ENCODE measurements at places on chromosomes 16 and 17.
A peak's percentile ranks its signal among the peaks of the same experiment; 100 is the strongest.

DNA sequence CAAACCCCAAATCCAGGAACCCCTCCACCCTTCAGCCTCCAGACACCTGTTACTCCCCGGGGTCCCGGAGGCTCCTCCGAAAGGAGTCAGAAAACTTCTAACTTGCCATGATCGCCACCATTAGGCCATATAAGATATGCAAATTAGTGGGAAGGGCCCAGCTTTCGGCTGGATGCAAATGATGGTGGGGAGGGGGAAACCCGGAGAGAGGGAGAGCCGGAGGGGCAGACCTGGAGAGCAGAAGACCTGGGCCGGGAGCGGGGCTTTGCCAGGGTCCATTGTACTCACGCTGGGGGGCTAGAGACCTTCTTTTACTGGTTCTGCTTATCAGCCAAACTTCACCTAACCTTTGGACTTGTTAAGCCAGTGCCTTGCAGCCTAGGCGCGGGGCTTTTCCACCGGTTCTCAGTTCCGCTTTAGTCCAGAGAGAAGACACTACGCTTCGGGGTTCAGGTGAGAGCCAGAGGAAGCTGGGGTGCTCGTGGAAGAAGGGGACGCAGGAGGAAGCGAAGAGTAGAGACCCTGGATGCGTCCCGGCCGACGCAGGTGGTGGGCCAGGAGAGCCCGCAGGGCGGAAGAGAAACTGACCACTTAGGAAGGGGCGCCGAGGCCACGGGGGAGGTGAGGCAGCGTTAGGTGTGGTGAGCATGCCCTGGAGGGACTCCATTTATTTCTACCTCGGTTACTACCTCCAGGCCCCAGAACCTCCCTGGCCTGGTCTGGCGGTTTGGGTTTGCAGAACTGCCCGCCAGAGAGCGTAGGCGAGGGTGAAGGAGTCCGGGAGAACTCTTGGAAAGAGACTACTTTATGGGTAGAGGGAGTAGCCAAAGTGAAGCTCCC is at the start of gene HNF1B:
TSS of gene HNF1B (minus strand) at position 99 of the 840 bp plus-strand sequence. CDS start 175 bp downstream, outside the sequence.
- peak; percentile 82 for DNase-seq

DNA sequence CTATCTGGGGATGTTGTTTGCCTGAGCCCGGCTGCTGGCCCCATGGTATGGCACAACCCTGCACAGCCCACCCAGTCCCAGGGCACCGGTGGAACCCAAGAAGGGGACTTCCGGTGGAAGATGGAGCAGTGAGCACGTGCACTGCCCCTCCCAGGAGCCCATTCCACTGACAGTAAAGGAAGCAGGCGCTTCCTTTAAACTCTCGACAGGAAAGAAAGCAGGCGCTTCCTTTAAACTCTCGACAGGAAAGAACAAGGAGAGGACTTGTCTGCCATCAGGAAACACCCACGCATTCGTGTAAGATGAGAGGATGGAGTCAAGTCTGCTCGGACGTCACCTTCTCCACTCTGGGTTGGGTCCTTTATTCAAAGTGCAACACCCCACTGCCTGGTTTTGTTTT is 53.7 kb downstream of the IL21R start:
- no peak for DNase-seq

DNA sequence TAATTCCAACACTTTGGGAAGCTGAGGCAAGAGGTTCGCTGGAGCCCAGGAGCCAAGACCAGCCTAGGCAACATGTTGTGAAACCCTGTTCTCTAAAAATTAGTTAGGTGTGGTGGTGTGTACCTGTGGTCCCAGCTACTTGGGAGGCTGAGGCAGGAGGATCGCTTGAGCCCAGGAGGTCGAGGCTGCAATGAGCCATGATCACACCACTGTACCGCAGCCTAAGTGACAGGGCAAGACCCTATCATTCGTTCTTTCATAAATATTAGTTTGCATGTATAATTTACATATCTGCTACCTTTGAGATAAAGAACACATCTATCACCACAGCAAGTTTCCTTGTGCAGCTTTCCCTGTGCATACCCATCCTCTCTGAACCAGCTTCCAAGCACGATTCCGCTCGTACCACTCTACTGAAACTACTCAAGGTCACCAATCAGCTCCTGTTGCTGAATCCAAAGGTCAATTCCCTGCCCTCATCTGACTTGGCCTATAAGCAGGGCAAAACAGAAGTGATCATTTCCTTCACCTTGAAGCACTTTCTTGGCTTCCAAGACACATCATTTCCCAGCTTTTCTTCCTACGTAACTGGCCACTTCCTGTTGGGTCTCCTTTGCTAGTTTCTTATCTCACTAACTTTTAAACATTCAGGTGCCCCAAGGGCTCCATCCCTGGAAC is 49.1 kb downstream of the GRB2 start:
- no peak for DNase-seq

- no peak for DNase-seq
Measured at GRCh38 chr17:7484919-7485377, 782 bp downstream of the POLR2A start.

GRCh38 chr16:81831722-81832126 is 52.6 kb downstream of the PLCG2 start:
- no peak for DNase-seq

- no peak for DNase-seq
Measured at GRCh38 chr16:16029431-16030011, 80.1 kb downstream of the ABCC1 start.

- DNase-seq: peak; percentile 76
Measured at GRCh38 chr16:67542464-67542863, 13.8 kb downstream of the RIPOR1 start.

GRCh38 chr17:73476890-73477350 is 165.1 kb upstream of the CDC42EP4 start:
- DNase-seq: no peak

DNA sequence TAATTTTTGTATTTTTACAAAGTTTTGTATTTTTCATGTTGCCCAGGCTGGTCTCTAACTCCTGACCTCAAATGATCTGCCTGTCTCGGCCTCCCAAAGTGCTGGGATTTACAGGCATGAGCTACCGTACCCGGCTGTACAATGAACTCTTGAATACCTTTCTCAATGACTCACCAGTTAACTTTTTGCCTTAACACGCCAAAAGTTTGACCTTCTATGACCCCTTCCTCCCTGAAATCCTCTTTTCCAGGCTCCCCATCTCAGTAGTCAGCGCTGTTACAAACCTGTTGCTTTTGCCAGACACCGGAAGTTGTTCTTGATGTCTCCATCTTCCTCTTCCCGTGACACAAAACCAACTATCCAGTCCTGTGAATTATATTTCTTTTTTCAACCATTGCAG is 158.1 kb upstream of the ASIC2 start:
- no peak for DNase-seq

GRCh38 chr16:50652836-50653425 is 28.2 kb downstream of the SNX20 start:
- DNase-seq: no peak

- peak; percentile 96 for DNase-seq
Measured at GRCh38 chr17:5526821-5527598, 40.6 kb downstream of the MIS12 start.

DNA sequence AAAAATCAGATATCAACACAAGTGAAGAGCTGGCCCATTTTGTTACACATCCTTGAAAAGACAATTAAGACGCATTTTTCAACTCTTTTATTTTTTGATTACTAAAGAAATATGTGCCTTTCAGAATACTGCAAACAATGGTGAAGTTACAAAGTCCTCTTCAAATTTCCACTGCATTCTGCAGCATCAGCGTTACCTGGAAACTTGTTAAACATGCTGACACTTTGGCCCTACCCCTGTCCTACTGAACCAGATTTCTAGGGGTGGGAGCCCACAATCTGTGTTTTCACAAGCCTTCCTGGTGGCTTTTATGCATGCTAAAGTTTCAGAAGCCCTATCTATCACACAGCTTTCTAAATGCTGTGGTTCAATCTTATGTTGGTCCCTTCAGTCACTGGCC is 4.5 kb upstream of the CCL14 start:
- no peak for DNase-seq

DNA sequence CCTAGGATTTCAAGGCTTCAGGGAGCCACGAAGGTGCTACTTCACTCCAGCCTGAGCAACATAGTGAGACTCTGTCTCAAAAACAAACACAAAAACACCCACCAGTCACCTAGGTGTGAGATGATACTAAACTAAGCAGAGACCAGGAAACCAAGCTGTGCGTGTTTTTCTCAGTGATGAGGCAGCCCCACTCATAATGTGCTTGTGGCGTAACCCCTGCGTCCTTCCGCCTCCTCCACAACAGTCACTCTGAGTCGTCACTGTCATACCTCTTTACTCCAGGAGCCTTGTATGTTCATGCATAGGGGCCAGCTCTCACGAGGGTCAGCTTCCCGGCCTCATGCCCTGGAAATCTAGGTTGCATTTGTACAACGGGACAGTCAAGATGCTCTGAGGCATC is 31.1 kb upstream of the SLC47A1 start:
- no peak for DNase-seq

DNA sequence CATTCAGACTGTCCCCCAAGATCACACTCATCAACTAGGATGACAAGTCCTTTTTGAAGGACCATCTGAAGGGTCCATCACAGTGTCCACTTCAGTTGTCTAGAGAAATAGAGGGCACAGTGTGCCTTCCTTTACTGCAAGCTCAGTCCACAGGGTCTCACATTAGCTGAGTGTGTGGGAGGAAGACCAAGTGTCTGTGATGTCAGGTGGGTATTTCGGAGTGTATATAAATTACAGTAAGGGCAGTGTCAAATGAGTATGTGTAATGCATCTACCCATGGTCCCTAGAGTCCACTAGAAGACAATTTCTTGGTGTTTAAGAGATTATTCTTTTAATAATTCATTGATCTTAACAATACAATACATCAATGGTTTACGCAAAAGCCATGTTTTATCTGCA is 272.2 kb downstream of the CDH13 start:
- no peak for DNase-seq

- DNase-seq: no peak
Measured at GRCh38 chr16:2089706-2090480, 42.1 kb downstream of the TSC2 start.

DNA sequence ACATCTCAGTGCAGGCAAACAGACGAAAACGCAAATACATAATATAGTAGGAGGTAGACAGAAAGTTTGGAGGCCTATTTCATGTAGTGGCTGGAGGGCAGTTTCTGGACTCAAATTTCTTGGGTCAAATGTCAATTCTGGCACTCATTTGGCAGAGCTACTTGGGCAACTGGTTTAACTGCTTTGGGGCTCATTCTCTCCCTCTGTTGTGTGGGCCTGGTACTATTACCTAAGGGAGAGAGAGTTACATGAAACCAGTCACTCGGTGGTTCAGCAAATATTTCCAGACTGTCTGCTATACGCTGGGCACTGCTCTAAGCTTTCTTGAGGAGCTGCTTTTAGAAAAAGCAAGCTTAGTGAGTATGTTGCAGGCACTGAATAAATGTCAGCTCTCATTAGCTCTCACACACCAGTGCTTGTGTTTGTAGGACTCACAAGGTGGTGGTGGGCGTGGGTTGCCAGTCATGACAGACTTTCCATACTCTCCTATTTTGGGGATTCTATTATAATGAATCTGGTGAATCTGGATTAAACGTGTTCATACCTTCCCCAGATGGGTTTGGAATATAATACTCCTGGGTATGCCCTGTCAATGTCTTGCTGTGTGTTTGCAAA is 1.8 kb upstream of the SHISA9 start:
- no peak for DNase-seq

- DNase-seq: peak; percentile 19
Measured at GRCh38 chr17:39014044-39014794, 47.0 kb upstream of the FBXO47 start.

GRCh38 chr17:37458805-37459204 is 30.9 kb upstream of the DUSP14 start:
- peak; percentile 66 for DNase-seq

- no peak for DNase-seq
Measured at GRCh38 chr17:57552114-57552624, 192.9 kb downstream of the CCDC182 start.

GRCh38 chr16:89200124-89200849 is at the start of gene SLC22A31:
Gene SLC22A31 (minus strand): TSS chr16:89200537. CDS start chr16:89200501, 36 bp downstream.
- no peak for DNase-seq

GRCh38 chr17:74472890-74473289 is 6.5 kb downstream of the CD300A start:
- DNase-seq: no peak

DNA sequence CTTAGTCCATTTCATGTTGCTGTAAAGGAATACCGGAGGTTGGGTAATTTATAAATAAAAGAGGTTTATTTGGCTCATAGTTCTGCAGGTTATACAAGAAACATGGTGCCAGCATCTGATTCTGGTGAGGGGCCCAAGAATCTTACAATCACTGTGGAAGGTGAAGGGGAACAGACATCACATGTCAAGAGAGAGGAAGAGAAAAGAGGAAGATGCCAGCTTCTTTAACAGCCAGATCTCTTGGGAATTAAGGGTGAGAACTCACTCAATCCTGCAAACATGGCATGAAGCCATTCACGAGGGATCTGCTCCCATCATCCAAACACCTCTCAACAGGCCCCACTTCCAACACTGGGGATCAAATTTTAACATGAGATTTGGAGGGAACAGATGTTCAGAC is 49.5 kb downstream of the BMERB1 start:
- no peak for DNase-seq

GRCh38 chr16:10181196-10182162 is 749 bp downstream of the GRIN2A start:
- peak; percentile 51 for DNase-seq

DNA sequence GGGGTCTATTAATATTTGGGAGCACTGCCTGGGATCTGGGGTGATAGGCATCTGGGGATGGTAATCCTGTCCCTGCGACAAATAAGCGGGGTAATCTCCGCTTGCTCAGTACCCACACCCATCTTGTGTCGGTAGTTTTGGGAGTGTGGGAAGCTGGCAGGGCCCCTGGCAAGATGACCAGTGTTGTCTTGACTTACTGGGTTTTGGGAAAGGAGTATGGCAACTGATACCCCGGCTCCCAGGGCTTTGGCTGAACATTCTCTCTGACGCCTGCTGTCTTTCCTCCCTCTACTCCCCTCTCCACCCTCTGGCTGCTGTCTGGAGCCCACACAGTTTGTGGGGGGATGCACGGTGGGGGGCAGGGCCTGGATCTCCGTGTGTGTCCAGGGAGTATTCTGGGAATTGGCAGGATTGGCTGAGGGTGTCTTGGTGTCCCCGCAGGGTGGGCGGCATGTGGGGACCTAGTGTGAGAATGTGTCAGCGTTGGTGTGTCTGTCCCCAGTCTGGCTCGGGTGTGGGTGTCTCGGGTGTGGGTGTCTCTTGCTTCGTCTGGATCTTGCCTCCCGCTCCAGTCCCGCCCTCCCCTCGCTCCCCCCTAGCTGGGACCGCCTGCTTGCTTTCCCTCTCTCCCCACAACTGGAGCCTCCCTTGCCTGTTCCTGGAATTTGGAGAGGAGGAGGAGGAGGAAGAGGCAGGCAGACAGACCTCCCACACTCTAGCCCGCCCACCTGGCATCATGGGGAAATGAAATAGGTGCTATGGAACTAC is 12.0 kb downstream of the RARA start:
- DNase-seq: no peak

DNA sequence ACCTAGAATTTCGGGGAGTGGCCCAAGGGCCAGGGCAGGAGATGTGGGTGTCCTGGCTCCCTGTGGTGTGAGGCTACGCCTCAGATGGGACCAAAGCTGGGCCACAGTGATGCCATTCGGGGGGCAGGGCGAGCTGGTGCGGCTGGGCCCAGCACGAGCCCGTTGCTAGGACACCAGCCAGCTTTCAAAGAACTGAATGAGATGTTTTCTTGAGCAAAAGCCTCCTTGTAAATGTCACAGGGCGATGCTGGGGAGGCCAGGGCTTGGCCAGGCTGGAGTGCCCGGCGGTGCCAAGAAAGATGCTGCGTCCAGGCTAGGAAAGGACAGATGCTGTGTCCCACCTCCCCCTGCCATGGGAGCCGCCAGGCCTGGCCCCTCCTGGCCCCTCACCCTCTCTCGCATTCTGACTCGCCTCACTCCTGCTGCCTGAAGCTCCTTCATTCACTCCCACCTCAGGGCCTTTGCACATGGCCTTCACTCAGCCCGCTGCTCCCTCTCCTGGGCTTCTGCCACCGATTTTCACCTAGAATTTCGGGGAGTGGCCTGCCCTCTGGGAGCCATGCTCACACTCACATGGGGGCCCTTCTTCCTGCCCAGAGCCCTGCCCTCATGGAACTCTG is 39.1 kb downstream of the CPNE2 start:
- DNase-seq: no peak

Data from ACHN (cell line).